Activated naive CD4-positive, alpha-beta T cell (primary cell): ENCODE measurements at places on chromosomes 6 and 20.

- no peak for DNase-seq
Observed at GRCh38 chr20:22180244-22180643, 404.1 kb downstream of the FOXA2 start.

GRCh38 chr6:133291671-133292070 lies 50.5 kb downstream of the EYA4 start:
- no peak for DNase-seq

GRCh38 chr6:1870932-1871331 lies 261.2 kb downstream of the FOXC1 start:
- DNase-seq = no peak

- no peak for DNase-seq
Observed at GRCh38 chr6:165889636-165890403, 226.8 kb upstream of the PDE10A start.

- DNase-seq = no peak
Observed at GRCh38 chr6:10230531-10230930, 184.3 kb downstream of the TFAP2A start.

GRCh38 chr20:15618110-15618509 lies 955.1 kb downstream of the KIF16B start:
- no peak for DNase-seq

- no peak for DNase-seq
Observed at GRCh38 chr6:137235686-137236085, 16.5 kb upstream of the IFNGR1 start.

DNA sequence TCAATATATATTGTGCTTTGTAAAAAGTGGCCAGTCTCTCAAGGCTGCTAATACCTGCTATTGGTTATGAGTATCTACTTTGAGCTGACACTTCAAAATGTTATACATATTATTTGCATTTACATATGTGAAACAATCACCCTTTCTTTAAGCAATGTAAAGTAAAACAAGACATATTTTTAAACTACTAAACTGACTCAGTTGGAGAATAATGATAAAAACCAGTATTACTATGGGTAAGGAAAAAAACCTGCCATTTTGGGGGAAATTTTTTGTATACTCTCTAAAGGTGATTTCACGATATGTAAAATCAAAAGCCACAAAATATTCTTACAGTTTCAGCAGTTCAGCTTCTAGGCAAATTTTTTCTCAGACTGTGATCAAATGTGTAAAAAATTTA lies 232.3 kb downstream of the PRL start:
- no peak for DNase-seq

DNA sequence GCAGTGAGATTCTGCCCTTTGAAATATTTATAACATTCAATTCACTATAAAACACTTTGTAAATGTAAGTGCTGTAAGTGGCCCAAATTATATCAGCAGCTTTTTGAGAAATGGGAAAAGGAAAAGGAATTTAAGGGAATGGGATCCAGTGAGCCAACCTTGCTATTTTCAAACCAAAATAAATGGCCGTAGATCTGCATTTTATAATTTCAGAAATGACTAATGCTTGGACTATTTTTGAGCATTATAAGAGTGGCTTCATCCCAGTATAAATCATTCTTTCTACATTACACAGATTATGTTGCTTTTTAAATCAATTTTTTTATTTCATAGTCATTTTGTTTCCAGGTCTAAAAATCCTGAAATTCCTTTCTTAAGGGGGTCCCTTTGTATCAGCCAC lies 49.2 kb downstream of the ANKRD6 start:
- no peak for DNase-seq
